ENCODE measurements at places on chromosomes 2 and 18.

GRCh38 chr18:28045176-28045810 lies 131.6 kb downstream of the CDH2 start:
- no peak for DNase-seq

DNA sequence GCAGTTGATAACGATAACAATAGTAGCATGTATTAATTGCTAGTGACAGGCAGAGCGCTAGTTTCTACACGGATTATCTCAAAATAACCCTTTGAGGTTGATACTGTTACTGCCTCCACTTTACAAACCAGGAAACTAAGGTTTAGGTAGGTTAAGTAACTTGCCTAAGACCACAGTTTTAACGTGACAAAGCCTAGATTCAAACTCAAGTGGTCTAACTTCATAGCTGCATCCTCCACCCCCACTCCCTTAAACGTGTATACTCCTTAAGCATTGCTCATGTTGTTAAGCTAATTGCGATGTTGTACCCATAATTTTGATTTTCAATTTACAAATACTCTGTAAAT lies 1.2 kb downstream of the ME2 start:
- DNase-seq = no peak

DNA sequence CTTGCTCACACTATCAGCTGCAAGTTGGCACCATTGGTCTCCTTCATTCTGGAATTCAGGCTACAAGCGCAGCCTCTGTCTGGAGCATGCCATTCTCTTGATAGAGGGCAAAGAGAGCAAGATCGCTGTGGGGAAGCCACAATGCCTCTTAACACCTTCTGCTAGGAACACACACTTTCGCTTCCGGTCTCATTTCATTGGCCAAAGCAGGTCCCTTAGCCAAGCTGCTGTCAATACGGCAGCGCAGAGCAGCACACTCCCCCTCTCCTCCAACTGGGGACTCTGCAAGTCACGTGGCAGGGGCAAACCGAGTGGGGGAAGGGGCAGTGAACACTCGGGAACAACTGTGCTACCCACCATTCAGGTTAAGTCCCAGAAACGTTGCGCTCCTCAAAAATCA lies 98.1 kb downstream of the MMADHC start:
- no peak for DNase-seq

DNA sequence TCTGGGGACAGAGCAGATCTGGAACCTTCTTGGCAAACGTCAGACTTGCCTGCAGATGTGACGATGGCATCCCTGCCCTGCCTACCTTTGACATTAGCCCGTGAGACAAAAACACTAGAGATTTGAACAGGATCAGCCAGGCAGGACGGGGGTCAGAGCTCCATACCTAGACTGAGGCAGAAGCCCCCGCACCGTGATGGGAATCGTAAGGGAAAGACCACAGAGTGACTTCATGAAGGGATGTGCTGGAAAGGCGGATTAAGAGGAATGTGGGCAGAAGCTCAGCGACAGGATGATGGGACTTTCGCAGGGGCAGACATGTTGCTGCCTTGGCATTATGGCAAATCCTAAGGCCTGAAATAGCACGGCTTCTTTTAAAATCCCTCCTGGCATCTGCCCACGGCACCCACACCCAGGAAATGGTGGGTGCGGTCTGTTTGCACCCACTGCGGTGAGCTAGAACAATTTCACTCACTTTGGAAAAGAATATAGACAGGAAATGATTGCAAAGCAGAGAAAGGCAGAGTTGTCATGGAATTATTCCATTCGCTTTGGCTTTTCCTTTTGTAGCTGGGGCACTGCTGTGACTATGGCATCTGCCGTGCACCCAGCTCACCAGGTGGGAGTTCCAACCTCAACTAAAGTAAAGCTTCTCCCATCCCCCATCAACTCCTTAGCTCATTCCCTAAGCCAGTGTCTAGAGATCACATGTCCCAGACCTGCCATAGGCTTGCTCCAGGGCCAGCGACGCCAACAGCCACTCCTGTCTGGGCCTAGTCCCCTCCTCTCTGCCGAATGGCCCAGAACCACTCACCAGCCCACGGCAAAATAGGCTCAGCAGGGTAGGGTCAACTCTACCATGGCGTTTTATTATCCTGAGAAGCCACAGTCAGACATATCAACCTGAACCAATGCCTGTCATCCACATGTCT lies 112.7 kb upstream of the NPAS2 start:
- no peak for DNase-seq

DNA sequence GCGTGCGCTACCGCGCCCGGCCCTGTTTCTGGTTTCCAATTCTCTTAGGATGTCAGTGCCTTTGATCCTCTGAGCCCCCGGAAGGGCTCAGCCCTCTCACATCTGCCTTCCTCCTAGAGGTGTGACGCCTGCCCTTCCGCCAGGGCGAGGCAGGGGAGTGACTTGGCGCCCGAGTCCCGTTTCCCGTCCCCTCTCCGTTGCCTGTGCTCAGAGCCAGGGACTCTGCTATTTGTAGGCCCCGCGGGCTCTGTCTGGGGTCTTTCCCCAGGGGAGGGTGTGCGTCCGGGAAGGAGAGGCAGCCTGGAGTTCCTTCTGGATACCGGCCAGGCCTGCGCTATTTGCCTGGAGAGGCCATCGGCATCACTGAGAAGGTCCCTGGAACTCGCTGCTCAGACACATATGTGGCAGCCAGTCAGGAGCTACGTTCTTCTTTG lies 103.7 kb upstream of the TAF1B start:
- peak; percentile 40 for DNase-seq

DNA sequence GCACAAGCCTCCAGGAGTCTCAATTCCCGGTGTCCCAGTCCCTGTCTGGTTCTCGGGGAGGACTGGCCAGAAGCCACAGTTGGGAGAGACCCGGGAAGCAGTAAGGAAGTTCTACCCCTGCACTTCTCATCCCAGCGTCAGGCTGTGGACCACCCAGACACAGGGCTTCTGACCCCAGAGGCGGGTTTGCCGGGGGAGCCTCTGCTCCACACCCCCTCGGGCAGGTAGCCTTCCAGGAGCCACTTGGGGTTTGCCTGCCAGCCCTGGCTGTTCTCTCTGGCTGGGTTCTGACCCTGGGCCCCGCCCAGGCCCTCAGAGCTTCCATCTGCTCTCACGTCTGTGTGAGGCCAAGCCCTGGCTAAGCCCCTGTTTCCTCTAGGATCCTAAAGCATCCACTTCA lies 94.4 kb upstream of the GPC1 start:
- DNase-seq = no peak

GRCh38 chr2:233040571-233040970 lies 8.1 kb downstream of the NEU2 start:
- DNase-seq = no peak

GRCh38 chr2:8849327-8849726 lies 11.9 kb upstream of the KIDINS220 start:
- no peak for DNase-seq

DNA sequence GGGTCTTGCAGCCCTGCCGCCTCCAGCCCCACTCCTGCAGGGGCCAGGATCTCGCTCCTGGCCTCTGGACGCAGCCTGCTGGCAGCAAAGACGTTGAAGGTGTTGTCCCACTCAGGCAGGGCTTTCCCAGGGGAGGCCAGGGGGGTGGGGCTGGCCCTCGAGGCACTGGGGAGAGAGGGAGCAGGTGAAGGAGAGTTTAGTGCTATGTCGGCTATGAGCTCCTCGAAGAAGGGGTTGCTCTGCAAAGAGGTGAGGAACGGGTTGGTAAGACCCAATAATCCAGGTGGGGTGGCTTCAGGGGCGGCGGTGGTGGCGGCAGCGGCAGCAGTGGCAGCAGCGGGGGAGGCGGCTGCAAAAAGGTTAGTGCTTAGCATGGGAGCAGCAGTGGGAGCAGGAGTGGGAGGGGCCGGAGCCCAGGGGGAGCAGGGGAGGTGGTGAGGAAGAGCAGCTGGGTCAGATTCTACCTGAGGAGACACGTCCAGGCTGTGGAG lies 9.7 kb upstream of the SFXN5 start:
- DNase-seq = no peak

DNA sequence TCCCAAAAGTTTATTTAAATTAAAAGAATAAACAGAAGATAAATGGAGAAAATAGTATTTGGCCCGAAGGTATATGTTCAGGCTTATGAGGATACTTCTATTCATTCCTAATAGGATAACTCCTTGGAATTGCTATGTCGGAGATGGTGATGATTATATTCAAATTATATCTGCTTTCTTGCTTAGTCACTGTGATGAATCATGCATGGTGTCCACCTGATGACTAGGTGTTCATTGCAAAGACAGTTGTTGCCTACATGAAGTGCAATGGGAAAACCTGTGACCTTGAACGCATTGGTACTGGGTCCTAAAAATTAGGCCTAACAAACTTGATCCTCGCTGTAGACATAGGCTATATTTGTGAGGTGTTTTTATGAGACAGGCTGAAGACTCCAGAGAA lies 617.3 kb upstream of the ZEB2 start:
- no peak for DNase-seq

- no peak for DNase-seq
Measured at GRCh38 chr2:652881-653480, 24.2 kb downstream of the TMEM18 start.

DNA sequence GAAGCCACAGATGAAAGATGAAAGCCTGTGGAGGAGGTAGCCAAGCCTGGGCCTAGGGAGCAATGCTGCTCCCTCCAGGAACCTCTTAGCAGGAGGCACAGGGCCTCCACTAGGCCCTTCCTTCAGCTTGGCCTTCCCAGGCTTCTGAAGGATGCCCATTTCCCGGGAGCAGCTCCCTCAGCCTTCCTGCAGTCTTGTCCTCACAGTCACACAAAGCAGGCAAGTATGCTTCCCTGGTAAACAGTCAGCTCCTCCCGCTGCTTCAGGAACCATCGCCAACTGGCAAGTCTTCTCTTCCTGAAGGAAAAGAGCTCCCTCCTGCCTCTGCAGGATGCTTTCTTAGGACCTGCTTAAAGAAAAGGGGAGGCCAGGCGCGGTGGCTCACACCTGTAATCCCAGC lies 53.2 kb downstream of the SMAD7 start:
- no peak for DNase-seq
